ENCODE measurements at places on chromosomes 1 and 21.
A peak's percentile ranks its signal among the peaks of the same experiment; 100 is the strongest.

- no peak for DNase-seq
These were observed 109.6 kb upstream of the TSPAN2 start for GRCh38 chr1:115198938-115199337.

GRCh38 chr1:187047298-187047697, 218.5 kb downstream of the PLA2G4A start:
- no peak for DNase-seq

DNA sequence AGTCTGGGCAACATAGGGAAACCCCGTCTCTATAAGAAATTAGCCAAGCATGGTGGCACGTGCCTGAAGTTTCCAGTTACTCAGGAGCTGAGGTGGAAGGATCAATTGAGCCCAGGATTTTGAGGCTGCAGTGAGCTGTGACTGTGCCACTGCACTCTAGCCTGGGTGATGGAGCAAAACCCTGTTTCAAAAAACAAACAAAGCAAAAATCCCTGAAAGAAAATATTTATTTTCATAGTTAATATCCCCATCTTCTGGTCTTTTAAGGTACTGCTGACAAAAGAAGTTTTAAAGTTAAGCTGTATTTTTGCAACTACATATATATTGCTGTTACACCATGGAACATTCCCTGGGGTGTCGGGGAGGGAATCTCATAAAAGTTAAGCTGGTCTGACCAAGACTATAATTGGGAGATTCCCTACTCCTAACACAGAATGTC, 26.0 kb downstream of the VAMP4 start:
- DNase-seq, result no peak

DNA sequence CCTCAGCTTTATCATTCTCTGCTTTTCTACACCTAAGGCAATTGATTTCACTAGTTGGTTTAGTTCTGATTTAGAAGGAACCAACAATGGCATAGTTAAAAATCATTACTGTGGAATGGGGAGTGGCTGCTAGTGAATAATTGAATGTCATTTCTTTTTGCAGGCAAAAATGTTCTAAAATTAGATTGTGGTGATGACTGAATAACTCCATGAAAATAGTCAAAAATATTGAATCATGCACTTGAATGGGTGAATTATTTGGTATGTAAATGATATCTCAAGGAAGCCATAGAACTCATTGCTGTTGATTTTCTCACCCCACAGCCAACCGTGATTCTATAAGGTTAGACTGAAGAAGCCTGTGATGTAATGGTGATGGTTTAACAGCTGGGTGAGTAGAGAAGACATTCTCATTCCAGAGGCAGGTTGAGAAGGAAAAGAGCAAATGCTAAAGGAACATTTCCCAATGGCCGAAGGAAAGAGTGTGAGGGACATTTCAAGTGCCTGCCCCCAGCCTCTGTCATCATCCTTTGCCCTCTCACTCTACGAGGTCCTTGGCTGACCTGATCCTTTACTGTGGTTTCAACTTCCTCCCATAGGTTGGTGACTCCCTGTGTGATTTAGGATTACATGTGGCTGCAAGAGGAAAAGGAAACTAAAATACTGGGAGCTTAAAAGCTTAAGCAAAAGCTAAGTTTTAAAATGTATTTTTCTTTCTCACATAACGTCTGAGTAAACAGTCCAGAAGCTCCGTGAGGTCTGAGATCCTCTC, 12.5 kb downstream of the OVAAL start:
- no peak for DNase-seq

GRCh38 chr1:42319871-42320484, 15.1 kb downstream of the FOXJ3 start:
- peak; percentile 66 for DNase-seq

DNA sequence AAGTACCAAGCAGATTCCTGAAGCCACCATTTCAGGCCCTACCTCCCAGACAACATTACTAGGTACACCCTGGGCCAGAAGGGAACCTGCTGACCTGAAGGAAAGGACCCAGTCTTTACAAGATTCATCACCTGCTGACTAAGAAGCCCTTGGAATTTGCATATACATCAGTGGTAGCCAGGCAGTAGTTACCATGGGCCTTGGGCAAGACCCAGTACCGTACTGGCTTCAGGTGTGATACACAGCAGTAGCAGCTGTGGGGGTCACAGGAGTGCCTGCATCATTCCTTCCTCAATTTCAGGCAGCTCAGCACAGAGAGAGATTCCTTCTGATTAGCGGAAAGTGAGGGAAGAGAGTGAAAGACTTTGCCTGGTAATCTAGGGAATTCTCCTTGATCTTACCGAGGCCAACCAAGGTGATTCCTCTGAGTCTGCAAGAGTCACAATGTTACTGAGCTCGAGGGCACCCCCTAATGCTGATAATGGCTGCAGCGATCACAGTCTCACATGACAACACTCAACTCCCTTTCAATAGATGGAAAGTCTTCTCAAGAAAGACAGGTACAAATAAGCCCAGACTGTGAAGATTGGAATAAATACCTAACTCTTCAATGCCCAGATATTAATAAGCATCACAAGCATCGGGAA, 22.0 kb upstream of the UHMK1 start:
- DNase-seq, result no peak

DNA sequence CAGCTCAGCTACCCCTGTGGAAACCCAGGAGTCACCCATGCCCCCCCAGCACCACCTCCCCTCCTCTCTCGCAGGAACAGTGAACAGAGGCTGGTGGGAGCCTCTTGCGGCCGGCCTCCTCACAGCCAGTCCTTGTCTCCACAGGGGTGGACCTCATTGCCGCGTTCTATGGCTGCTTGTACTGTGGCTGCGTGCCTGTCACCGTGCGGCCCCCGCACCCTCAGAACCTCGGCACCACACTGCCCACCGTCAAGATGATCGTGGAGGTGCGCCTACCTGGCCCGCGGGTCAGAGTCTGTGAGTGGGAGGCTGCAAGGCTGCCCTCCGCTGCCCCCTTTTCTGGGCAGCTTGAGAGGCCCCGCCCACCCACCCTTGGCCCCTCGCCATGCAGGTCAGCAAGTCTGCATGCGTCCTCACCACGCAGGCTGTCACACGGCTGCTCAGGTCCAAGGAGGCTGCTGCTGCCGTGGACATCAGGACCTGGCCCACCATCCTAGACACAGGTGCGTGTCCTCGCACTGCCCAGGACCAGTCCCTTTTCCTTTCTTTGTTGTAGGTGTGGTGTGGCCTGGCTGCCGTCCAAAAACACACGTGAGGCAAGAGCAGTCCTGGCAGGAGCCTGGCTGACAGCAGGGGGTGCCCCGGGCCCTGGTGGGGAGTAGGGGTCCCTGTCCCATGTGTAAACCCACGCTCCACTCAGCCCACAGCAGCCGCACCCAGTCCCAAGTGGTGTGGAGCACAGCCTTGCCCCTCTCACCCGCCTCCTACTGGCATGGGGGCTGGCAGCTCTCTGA, 50.3 kb downstream of the S100B start:
- DNase-seq, result no peak

DNA sequence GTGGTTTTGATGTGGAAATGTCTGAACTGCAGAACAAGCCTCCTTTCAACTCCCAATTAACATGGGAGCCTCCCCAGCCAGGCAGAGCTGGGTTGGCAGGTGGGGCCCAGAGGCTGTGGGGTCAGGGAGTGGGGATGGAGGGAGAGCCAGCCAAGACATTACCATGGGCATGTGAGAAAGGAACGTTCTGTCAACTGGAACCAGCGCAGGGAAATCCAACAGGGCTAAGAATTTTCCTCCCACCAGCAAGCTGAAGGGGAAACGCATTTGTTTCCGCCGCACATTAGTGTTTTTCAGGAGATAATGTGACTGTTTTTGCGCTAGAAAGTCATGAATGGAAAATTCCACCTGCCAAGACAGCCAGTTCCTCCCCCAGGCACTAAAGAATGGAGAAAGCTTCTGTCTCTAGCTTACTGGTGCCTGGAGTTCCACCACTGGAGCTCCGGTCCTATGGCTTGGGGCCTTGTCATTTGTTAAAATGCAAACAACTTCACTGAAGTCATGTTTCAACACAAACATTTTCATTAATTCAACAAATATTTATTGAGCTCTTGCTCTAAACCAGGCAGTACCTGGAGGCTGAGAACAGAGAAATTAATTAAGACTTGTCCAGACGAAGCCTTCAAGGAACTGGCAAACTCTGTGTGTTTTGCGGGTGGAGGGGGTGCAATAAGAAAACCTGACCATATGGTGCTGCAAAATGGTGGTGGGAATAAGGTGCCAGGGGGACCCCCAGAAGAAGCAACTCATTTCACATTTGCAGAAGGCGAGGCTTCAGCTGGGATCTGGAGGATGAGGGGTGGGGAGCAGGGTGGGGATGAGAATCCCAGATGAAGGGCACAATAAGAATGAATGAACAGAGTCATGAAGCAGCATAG, 305.1 kb downstream of the MATN1 start:
- DNase-seq, result no peak

- DNase-seq, result no peak
These were observed 1.4 kb downstream of the WDTC1 start for GRCh38 chr1:27235827-27236226.

DNA sequence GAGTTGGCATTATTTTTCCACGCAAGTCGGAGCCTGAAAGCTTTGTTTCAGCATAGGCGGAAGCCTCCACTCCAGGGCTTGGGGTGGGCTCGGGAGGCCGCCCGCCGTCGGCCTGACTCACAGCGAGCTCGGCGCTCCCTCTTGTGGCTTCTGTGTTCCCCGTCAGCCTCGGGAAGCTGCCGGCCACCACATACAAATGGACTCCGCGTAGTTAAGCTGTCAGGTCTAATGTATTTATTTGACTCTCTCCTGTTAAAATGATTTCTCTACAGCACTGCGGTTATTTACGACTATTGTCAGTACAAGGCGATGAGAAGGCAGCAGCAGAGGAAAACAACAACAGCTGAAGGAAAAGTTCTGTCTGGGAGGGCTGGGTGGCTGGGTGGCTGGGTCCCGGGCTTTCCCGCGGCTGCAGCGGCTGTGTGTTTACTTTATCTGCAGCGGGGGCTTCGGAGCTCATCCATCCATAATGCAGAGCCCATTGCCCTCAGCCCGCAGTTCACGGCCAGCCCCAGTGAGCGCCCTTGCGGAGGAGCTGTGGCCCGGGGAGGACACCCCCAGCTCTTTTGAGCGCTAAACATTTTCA, 375.7 kb upstream of the CAMK1G start:
- DNase-seq, result no peak

- DNase-seq, result peak; percentile 31
These were observed 693 bp downstream of the RAB4A start for GRCh38 chr1:229271448-229272159.

GRCh38 chr1:11805422-11806306, at the start of the genes CLCN6 and MTHFR:
TSS of gene CLCN6 (plus strand) at chr1:11806191. CDS start at chr1:11806263, 72 bp downstream.
TSS of gene MTHFR (minus strand) at chr1:11805964. CDS start at chr1:11803116, 2,848 bp downstream.
- peak; percentile 98 for DNase-seq

DNA sequence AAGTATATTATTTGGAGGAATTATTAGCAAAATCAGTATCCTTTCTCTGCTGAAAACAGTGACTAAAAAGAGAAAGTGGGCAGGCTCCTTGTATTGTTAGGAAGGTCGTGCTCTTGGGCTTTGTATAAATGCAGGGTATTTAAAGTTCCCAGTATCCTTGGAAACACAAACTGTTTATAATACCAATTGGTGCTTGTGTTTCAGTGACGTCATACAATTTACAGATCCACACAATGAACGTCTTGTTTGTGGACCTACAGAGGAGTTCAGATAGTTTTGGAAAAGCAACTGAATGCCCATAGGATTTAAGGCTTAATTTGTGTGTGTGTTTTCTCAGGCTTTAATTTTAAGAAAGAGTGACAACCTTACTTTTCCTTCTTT, 168.2 kb downstream of the RASAL2 start:
- no peak for DNase-seq
